GM10248 (cell line): ENCODE measurements at places on chromosomes 2 and 18.

DNA sequence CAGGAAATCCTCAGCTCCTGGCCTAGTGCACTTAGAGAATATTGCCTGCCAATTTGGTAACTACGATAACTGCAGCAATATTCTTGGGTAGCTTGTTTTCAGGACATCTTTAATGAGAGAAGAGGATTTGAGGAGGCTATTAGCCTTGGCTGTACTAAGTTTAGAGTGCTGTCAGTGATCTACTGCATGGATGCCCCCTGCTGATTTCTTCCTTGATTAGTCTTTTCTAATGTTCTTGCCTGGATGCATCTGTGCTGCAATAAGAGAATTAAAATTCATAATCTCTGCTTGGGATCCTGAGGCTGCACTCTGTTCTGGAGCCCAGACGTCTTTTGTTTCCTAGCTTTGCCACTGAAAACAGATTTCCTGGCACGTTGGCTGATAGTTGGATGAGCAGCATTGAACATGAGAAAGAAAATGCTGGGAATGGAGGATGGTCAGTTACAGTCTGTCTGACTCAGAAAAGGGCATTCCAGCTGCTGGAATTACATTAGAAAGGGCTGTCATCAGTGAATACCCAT is 115.4 kb downstream of the CCDC85A start:
- DNase-seq, result no peak

DNA sequence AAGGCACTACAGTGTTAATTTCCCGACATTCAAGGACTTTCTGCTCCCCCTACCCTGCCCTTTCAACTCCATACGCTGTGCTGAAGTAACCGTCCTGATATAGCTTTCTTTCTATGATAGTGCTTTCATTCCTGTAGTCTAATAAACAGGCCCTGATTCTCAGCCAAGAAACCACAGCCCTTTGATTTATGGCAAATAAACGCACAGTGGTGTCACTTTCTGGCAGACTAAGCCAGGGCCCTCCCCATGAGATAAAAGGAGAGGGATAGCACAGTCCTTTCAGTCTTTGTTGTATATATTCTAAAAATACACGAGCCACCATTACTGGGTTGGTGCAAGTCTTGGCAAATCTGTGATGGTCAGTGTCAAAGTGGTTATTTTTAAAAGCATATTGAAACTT is 291.2 kb downstream of the ALPK2 start:
- DNase-seq, result no peak

DNA sequence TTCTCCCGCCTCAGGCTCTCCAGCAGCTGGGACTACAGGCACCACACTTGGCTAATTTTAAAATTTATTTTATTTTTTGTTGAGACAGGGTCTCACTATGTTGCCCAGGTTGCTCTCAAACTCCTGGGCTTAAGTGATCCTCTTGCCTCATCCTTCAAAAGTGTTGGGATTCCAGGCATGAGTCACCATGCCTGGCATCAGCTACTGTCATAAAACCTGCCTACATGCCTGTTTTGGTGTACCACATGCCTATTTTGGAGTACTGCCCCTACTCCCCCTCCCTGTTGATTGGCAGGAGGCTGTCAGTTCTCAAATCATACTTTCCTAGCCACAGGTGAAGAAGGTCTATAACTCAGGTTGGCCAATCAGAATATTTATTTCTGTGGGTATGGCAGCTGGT is 64.0 kb downstream of the CHST9 start:
- DNase-seq, result no peak

- DNase-seq, result no peak
These were observed 1.6 kb downstream of the ABCA12 start for GRCh38 chr2:215136669-215137328.

DNA sequence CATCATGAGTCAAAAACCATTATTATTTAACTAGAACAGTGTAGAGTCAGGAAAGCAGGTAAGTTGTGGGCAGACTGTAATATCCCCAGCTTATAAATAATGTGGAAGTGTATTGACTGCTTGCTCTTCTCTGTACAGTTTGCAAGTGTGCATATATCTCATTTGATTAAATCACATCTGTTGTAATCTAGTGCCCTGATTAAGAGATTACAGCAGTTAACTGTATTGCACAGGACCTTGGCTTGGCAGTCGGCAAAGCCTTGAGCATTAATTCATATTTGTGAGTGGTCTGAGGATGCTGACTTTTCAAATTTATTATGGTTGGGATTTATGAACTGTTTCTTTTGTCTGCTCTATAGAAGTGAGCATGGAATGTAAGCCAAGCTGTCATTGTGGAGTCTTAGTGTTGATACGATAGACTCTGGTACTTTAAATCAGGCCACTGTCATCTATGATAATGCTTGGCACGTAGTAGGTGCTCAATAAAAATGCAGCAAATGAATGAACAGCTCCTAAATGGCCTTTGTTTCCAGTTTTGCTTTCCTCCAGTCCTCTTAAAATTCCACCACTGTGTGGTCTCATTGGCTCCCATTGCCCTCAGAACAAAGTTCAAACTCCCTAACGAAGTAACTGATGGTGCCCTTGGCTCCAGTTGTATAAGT is 48.3 kb downstream of the RAB31 start:
- DNase-seq, result no peak

- peak; percentile 80 for DNase-seq
These were observed 1.2 kb upstream of the EMX1 start for GRCh38 chr2:72915907-72916742.

DNA sequence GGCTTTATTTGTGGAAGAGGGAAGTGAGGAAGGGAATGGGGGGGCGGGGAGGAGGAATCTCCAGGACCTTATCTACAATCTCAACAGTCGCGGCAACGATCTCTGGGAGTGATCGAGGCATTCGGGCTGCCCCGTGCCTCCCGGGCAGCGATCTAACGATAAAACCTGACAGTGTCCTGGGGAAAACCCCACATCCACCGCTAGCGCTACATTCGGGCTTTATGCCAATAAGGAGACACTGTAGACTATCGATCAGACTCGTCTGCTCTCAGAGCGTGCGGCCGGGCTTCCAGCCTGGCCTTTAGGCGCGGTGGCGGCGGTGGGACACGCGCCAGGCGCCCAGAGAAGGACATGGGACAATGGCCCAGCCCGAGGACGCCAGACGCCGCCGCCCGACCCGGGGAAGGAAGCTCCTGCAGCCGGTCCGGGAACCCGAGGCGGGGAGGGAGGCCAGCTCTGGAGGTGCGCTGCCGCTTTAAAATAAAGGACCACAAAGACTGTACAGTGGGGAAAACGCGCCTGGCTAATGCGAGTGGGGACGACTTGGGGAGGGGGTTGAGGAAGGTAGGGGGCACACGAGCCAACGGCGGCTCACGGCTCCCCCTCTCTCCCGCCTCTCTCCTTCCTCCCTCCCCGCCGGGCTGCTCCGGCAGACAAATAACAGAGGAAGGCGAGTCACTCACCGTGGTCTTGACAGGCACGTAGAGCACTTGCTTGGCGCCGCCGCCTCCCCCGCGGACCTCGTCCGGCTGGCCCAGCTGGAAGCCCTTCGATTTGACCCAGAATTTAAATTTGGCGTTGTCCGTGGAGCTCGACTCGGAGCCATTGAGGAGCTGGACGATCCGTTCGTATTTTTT is 2.2 kb downstream of the NOL4 start:
- peak; percentile 23 for DNase-seq

DNA sequence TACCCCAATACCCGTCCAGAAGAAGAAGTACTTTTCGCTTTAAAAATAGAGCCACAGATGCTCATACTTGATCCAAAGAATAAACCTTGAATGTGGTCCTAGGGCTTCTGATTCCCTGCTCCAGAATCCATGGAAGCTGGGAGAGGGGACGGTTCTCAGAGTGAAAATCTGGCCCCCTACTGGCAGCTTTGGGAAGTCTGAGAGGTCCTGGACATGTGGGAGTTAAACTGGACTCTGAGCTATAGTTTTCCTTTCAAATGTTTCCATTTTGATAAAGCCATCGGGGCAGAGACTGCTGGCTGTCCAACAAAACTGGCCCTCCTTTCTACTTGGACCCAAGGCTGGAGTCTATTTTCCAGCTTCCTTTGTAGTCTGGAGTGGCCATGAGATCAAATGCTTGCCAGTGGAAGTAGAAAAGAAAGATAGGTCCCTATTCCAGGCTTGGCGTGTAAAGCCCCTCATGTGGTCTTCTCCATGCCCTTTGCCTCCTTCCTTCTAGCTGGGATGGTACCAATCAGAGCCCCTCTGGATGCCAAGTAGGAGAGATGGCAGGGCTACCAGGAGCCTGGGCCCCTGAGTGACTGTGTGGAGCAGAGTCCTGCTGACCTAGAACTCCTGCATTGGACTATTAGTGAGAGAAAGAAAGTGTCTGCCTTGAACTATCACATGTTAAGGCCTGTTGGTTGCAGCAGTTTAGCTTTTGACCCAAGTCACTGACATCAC is 37.7 kb upstream of the TBC1D8 start:
- no peak for DNase-seq

DNA sequence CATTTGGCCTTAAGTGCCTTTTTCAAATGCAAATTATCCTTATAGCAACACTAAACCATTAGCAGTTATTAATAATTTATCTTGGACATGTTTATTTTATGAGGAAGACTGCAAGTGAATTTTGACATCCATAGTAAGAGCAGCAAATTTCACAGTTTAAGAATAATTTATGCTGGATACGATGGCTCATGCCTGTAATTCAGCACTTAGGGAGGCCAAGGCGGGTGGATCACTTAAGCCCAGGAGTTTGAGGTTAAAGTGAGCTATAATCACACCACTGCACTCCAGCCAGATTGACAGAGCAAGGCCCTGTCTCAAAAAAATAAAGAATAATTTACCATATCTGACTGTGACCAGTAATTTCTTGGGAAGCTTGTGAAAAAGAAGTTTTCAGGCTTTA is 286.2 kb downstream of the TMX3 start:
- DNase-seq, result no peak

- DNase-seq, result no peak
These were observed 98.3 kb downstream of the KLHL14 start for GRCh38 chr18:32674491-32674890.

DNA sequence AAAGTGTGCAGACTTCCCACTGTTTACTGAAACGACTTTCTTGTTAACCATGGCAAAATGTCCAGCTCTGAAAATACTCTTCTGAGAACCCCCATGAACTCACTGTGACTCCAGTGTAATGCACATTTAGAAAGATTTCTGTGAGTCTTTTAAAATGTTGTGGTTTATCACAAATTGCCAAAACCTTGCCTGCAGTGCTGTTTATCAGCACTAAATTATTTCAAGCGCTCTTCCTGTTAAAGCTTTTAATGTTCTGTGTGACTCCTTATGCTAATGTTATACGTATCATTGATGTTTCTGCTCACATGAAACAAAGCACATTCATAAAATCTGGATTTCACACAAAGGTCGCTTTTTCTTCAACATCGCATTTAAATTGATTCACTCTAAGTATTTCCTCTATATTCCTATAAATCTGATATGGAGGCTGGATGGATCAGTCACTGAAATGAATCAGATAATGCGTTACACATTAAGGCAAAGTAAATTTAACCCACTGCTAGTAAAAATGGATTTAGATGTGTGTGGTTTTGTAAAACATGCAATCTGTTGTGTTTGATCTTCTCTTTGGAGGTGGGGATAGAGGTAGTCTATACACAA is 521.2 kb downstream of the NYAP2 start:
- DNase-seq, result no peak

DNA sequence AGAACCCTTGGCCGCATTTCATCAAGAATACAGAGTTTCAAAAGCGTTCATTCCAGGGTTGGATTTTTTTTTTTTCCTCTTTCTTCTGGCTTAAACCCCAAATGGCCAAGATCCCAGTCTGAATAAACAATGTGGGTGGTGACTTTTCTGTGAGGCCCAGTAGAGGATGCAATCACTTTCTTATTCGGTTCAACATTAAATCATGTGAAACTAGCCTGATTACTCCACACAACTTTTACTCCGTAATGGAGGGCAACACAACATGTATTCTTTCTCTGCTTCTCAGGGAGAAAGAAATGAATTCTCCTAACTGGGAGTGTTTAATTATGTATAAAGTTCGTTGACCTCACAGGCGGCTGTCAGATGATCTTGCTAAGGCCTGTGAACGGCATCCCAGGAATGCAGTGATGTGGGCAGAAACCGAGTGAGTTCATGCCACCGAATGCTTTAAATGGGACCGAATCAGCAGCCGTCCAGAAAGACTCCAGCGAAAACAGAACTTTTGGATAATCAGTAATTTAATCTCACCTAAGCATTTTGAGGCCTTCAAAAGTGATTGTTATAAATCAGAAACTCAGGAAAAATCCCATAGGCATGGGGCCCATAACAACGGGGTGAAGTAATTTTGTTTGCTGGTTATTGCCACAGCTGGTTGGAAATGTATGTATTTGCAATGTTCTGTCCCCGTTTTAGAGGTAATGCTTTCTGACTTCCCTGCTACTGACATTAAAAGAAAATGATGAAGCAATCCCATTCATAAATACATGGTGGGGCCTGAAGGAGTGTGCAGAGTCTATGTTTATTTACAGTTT is 81.5 kb downstream of the BCL2 start:
- DNase-seq, result no peak

GRCh38 chr2:9739531-9739964 is 103.7 kb upstream of the TAF1B start:
- DNase-seq, result peak; percentile 37

DNA sequence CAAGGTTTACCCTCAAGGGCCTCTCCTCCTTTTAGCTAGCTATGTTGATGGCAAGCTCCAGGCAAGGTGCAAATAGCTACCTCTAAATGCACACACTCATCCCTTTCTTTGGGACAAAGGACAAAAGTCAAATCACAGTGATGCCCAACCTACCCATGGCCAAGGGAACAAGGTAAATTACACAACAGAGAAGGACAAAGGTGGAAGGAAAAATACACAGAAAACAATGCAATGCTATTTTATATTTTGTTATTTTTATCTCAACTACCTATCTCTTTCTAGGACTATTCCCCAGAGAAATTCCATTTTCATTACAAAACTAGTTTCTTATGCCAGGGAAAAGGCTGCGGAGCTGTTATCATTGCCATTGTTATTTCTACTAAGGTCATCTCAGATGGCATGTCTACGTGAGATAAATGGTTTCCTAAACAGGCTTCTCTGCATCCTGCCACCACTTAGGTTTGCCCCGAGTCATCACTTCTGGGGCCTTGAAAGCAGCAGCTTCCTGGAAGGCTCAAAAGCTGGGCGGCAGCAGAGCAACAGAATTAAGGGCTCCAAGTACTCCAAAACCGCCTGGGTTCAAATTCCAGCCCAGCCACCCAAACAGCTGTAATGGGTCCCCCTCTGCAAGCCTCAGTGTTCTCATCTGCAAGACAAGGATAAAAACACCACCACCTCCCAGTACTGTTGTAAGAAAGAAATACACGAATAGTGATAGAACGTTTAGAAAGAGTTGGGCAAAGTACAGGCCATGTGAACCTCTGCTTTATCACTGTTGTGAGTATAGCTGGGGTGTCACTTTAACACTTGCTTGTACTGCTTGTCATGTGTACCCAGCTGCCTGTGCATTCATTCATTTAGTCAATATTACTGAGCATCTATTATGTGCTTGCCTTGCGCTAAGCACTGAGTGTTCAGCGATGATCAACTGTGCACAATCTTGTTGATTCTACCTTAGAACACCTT is 20.9 kb downstream of the BCL2 start:
- DNase-seq, result no peak

- no peak for DNase-seq
These were observed 404.7 kb upstream of the CDH2 start for GRCh38 chr18:28581521-28582071.

- peak; percentile 66 for DNase-seq
These were observed 28.0 kb downstream of the RNF144A start for GRCh38 chr2:6945087-6945813.
